Thymus (tissue), 14 donors: ENCODE measurements at places on chromosomes 7 and 10. TPM values are rescaled to one million over a fixed set of nuclear protein-coding genes. Genes with fewer than 3 reads are reported as not detected.

DNA sequence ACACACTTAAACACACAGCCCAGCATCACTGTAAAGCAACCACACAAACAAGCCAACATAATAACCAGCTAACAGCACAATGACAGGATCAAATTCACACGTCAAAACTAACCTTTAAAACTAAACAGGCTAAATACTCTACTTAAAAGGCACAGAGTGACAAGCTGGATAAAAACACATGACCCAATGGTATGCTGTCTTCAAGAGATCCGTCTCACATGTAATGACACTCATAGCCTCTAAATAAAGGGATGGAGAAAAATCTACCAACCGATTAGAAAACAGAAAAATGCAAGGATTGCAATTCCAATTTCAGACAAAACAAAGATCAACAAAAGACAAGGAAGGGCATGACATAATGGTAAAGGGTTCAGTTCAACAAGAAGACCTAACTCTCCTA, 17.2 kb upstream of the PRSS58 start:
- H3K27ac ChIP-seq = no peak overlapping the region
- no peak overlapping the region for H3K4me3 ChIP-seq
- H3K4me1 ChIP-seq = peaks cover 5% of the 10 kb centered on the region
- no peaks in the 10 kb centered on the region for H3K36me3 ChIP-seq

KCNIP2 gene
- 1.3 TPM for polyA plus RNA-seq

DNA sequence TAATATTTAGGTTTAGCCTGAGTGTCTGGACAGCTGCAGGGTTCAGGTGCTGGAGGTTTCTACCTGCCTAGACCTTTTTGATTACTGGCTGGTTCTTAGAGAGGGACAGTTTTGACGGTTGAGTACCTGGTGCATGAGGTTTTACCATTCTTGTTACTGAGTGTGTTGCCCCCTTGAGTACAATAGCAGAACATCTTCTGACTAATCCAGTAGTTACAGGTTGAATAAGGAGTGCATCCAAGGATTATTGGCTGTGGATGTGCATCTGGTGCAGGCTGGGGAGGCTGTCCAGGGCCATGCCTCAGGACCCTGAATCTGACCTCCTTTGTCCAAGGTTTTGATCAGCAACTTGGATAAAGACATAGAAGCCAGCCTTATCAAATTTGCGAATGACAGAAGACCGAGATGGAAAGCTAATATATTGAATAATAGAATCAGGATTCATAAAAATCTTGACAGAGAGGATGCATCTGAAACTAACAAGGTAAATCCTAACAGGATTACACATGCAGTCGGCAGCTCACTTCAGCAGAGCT, 23.1 kb downstream of the PLPP4 start:
- DNase-seq = no peak
- H3K36me3 ChIP-seq = no peaks in the 10 kb centered on the region
- H3K4me1 ChIP-seq = no peaks in the 10 kb centered on the region
- no peaks in the 10 kb centered on the region for H3K27me3 ChIP-seq
- H3K4me3 ChIP-seq = no peak overlapping the region

CTAGE4 gene
- polyA plus RNA-seq = 0.62 TPM

HTR5A gene
- 2.6 TPM for polyA plus RNA-seq

ANKRD2 gene
- 0.68 TPM for polyA plus RNA-seq

CDHR1 gene
- 1.3 TPM for polyA plus RNA-seq

CELF2 gene
- polyA plus RNA-seq = 48.1 TPM

TMEM229A gene
- 0.02 TPM for polyA plus RNA-seq

- no peaks in the 10 kb centered on the region for H3K4me1 ChIP-seq
- no peak overlapping the region for H3K27ac ChIP-seq
- no peaks in the 10 kb centered on the region for H3K36me3 ChIP-seq
These were observed 96.6 kb upstream of the PARD3 start for GRCh38 chr10:34911661-34912205.

DNA sequence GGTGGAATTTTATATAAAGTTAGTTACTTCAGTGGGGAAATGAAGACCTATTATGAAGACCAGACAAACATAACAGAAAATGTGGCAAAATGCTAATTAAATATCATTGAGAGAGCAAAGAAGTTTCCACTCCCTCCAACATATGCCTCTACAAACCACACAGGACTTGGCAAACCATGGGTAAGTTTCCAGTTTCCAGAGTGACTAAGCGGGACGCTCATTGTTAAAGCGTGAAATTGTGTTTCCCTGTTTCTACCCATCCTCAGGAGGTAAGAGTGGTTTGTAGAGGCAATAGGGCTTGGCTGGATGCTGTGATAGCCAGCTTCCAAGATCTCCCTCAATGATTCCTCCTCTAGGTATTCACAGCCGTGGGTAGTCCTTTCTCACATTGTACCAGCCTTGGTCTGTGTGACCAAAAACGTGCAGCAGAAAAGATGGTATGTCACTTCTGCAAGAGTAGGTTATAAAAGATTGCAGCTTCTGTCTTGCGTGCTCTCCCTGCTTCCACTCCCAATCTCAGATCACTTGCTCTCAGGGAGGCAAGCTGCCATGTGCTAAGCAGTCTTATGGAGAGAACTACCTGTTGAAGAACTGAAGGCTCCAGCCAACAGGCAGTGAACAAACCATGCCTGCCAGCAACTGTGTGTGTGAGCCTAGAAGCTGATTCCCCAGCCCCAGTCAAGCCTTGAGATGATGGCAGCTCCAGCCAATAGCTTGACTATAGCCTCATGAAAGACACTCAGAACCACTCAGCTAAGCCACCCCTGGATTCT, 35.7 kb downstream of the CBX3 start:
- no peak for DNase-seq
- H3K27ac ChIP-seq = no peak overlapping the region
- H3K36me3 ChIP-seq = no peaks in the 10 kb centered on the region
- no peaks in the 10 kb centered on the region for H3K27me3 ChIP-seq
- H3K4me1 ChIP-seq = no peaks in the 10 kb centered on the region

XRCC2 gene
- 0.64 TPM for polyA plus RNA-seq

PLA2G12B gene
- polyA plus RNA-seq = 0.09 TPM

GRCh38 chr10:49001870-49002672, 62.4 kb upstream of the LRRC18 start:
- H3K36me3 ChIP-seq = no peaks in the 10 kb centered on the region
- no peak overlapping the region for H3K4me3 ChIP-seq
- H3K4me1 ChIP-seq = no peaks in the 10 kb centered on the region
- H3K27me3 ChIP-seq = no peaks in the 10 kb centered on the region
- DNase-seq = no peak
